Activated CD4-positive, alpha-beta T cell treated with anti-CD3 and anti-CD28 coated beads for 4 hours (primary cell): ENCODE measurements at places on chromosomes 5 and 9.

DNA sequence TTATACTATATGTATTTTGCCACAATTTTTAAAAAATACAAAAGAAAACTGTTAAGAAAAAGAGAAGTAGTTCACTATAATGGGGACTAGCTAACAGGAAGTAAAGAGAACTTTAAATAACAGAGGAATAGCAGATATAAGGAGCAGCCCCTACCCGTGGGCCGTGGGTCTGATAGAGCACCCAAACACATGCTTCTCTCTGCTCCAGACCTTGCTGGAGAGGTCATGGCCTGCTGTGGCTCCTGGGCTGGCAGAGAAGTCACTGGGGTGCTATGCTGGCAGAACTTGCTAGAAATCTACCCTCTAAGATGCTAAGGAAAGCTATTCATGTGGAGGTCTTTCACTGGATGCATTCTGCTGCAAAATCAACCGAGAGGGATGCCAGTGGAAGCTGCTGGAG, 10.0 kb upstream of the TNFAIP8 start:
- no peak for DNase-seq

DNA sequence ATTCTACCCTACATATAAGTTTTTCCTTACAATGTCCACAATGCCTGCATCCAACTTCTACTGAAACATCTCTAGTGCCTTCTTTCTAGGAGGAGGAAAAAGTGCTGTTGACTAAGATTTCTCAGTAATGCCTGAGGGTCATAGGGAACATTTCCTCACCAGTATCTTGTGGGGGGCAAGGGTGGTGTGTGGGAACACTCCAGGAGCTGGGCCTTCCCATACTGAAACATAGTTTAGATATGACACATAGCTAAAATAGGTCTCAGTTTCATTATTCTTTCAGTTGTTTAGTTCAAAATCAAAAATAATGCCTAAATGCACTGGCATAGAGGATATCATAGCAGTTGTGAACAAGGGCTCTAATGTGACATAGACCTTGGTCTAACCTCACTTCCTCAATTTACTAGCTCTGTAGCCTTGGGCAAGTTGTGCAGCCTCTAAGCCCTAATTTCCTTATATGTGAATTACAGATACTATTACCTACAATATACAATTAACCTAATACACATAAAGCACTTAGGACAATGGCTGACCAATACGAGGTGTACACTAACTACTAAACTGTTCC, 66.1 kb downstream of the HAPLN1 start:
- DNase-seq: no peak

DNA sequence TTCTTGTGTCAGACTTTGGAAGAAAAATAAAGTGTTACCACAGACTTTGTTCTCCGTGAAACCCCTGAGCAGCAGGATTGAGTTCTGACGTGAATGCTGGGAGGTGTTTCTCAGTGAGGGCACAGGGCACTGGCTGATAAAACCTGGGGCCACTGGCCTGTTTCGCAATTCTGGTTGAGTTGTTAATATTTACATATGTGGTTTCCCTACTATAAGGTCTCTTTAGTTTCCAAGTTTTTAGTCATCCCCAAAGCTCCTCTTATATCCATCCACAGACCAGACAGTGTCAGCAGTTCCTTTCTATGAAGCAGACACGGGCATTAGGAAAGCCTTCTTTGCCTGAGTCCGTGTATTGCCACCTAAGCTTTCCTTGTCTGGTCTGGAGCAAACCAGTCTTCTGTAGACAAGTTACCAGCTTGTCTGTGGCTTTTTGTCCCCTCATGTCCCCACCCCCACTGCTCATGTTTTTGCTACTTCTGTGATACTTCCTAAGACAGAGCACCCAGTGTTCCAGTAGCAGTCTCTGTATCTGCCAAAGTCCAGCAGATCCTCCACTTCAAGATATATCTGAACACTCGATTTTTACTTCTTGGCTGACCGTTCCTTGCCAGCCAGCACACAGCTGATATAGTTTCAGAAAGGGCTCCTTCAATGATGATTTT, 42.0 kb downstream of the ACO1 start:
- no peak for DNase-seq

GRCh38 chr9:19479874-19480273, 71.1 kb downstream of the ACER2 start:
- DNase-seq: no peak

DNA sequence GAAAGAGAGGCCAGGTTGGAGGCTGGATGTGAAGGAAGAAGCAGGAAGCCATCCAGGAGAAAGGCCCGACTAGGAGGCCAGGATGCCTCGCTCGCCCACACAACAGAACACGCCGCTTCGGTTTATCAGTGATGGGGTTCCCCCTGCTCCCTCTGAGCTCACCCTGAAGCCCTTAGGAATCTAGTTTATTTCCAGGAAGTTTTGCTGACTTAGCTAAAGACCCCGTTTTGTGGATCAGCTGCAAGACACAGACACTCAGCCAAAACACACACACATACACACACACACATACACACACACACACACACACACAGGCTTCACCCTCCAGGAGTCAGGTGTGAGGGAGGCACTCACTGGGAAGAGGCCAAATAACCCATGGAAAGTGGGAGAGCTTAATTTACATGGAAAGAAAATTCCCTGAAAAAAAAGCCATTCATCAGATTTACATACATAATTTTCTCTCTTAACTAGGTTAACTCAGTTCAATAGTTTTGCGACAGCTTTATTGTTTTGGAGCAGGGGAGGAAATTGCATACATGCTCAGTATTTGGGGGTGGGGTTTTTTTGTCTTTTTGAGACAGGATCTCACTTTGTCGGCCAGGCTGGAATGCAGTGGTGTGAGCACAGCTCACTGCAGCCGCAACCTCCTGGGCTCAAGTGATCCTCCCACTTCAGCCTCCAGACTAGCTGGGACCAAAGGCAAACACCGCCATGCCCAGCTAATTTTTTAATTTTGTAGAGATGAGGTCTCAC, 92.7 kb upstream of the HAND1 start:
- DNase-seq: no peak

GRCh38 chr9:135708164-135708563, 6.2 kb downstream of the KCNT1 start:
- DNase-seq: no peak
